ENCODE measurements at places on chromosomes 3 and 15.

GRCh38 chr15:62617741-62618140, 424.8 kb upstream of the TPM1 start:
- no peak for DNase-seq

DNA sequence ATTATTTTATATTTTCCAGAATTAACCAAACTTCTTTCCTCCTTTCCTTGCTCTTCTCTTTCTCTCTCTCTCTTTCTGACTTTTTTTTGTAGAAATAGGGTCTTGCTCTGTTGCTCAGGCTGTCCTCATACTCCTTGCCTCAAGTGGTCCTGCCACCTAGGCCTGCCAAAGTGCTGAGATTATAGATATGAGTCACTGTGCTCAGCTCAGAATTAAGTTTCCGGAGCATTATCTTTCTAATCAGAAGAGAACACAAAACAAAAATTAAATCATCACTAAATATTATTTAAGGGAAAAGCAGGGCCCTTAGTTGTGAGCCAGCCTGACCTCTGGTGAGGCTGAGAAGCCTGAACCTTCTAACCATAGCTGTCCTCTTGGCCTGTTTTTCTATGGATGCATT, 168.2 kb downstream of the SOX2 start:
- DNase-seq: no peak

- no peak for DNase-seq
Observed at GRCh38 chr3:49410846-49411534, 786 bp downstream of the RHOA start.

DNA sequence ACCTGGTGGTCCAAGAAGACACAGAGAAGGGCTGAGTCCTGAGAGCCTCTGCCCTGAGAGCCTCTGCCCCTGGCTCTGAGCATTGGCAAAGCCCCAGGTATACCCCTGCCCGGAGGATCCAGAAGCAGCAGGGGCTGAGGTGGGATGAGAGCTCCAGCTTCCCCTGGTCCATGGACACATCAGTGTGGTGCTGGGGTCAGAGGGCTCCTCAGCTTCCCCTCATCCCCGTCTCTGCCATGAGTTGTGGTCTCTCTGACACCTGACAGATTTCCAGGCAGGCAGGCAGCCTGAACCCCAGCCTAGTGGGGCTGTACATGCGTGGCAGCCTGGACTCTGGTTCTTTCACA, 3.5 kb upstream of the KLF15 start:
- no peak for DNase-seq

All from T-helper 1 cell (primary cell).